Esophagus muscularis mucosa (tissue), 4 donors: ENCODE measurements at places on chromosomes 12 and 14. TPM values are rescaled to one million over a fixed set of nuclear protein-coding genes. Genes with fewer than 3 reads are reported as not detected.

DNA sequence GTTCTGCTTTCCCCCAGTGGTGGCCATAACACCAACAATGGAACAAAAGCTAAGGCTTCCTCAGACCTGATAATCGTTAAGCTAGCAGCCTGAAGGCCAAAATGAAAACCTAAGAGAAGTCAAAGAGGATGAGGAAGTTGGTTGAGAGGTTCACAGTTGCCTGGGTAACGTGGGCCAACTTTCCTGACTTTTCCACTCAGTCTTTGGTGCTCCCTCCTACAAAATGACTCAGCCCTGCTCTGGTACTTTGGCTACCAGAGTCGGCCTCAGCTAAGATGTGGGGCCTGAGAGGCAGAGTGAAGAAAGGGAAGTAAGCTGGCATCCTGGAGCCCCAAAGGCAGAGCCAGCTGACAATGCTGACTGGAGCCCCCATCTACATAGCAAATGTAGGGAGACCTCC is 14.9 kb upstream of the FKBP11 start:
- peaks cover 53% of the 10 kb centered on the region for H3K36me3 ChIP-seq
- no peaks in the 10 kb centered on the region for H3K27me3 ChIP-seq
- H3K4me3 ChIP-seq, result no peak overlapping the region
- H3K4me1 ChIP-seq, result peaks cover 4% of the 10 kb centered on the region

The NKX2-1 gene
- total RNA-seq, result 0.92 TPM

The GPR137C gene
- total RNA-seq, result 1.2 TPM

The KRT7 gene
- total RNA-seq, result 8.4 TPM
